ENCODE measurements at places on chromosomes 1 and 21.
A peak's percentile ranks its signal among the peaks of the same experiment; 100 is the strongest.

- DNase-seq: no peak
- no peaks in the 10 kb centered on the region for H3K36me3 ChIP-seq
- H3K27me3 ChIP-seq: no peaks in the 10 kb centered on the region
These were observed 178.7 kb downstream of the CYYR1 start for GRCh38 chr21:26394341-26394740.

- no peak overlapping the region for H3K27ac ChIP-seq
- no peak overlapping the region for H3K4me3 ChIP-seq
- no peaks in the 10 kb centered on the region for H3K4me1 ChIP-seq
These were observed 42.9 kb downstream of the SLX9 start for GRCh38 chr21:44982558-44983250.

DNA sequence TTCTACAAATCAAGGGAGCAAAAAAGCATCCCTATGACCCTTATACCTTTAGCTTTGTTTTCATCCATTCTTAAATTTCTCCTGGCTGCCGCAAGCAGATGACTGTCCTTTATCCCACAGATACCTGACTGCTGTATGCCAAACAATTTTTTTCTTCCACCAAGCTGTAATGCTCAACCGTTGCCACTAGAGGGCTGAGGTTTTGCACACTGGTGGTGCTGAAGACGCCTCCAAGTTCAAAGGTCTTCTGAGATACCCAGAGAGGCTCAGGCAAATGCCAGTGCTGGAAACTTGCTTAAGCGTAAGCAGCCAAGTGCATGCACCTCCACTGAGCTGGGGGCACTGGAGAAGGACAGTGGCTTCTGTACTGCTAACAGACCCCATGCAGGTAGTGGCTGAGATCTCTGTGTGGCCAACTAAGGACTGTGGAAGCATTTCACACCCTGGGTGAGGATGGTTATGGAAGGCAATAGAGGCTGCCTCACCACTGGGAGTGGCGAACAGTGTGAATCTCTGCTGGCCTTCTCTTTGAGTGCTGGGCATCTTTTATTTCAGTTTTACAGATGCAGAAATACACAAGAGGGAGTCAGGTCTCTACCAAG lies 28.5 kb downstream of the CNIH3 start:
- H3K27me3 ChIP-seq: peaks cover 16% of the 10 kb centered on the region
- H3K27ac ChIP-seq: no peak overlapping the region
- H3K36me3 ChIP-seq: no peaks in the 10 kb centered on the region

DNA sequence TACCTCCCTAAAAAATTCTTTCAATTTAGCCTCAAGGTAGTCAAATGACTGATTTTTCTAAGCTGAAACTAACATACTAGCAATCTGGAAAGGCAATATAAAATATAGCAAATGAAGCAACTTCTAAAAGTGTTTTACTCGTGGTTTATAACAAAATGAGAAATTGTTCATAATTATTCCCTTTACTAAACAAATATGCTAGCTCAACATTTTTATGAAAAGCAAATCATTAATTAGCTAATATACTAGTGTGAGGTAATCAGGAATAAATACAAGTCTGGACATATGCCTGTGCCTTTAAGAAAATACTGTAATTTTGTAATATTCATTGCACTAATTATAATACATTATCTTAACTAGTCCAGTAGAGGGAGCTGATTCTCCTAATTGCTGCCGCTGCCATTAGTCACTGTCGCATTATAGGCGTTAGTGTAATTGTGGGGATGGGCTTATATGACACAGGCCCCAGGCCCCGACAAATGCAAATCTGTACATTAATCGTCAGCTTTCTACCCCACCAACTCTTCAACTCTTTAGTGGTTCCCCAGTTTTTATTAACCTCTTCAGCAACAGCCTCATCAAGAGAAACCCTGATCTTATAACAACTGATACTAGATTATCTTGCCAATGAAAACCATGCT lies 160.9 kb downstream of the GABPA start:
- no peaks in the 10 kb centered on the region for H3K4me1 ChIP-seq
- no peaks in the 10 kb centered on the region for H3K36me3 ChIP-seq
- H3K4me3 ChIP-seq: no peak overlapping the region

DNA sequence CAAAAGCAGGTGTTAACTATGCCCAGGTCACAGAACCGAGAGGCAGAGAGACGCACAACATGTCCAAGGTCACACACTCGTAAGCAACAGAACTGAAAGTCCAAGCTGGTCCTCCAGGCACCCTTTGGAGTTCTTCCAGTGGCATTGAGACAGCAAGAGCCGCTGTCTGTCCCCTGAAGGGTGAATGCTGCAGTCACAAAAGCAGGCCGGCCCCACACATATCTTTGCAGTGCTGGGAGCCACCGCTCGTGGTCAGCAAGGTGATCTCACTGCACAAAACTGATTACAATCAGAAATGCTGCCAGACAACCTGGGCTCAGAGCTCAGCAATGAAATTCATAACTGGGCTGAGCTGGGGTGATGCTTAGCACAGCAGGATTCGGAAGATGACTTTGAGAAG lies 47.4 kb upstream of the RAB4A start:
- no peaks in the 10 kb centered on the region for H3K36me3 ChIP-seq
- H3K27ac ChIP-seq: no peak overlapping the region
- no peak overlapping the region for H3K4me3 ChIP-seq

DNA sequence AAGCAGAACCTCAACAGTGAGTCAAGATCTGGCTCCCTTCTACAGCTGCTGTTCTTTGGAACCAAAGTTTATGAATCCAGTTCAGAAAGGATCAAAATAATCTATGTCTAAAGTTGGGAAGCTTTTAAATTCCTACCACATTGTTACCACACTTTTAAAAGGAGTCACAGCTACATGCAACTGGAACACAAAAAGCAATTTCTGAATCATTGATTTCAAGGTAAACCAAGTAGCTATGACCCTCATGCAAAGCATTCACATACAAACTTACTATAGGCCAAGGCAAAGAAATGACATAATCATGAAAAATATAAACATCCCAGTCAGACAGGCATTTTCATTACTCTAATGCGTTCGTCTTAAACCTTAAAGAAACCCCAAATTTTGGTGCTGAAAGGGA lies 3.5 kb downstream of the SIPA1L2 start:
- H3K27me3 ChIP-seq: no peaks in the 10 kb centered on the region
- no peak overlapping the region for H3K4me3 ChIP-seq
- DNase-seq: no peak
- peaks cover 4% of the 10 kb centered on the region for H3K36me3 ChIP-seq

DNA sequence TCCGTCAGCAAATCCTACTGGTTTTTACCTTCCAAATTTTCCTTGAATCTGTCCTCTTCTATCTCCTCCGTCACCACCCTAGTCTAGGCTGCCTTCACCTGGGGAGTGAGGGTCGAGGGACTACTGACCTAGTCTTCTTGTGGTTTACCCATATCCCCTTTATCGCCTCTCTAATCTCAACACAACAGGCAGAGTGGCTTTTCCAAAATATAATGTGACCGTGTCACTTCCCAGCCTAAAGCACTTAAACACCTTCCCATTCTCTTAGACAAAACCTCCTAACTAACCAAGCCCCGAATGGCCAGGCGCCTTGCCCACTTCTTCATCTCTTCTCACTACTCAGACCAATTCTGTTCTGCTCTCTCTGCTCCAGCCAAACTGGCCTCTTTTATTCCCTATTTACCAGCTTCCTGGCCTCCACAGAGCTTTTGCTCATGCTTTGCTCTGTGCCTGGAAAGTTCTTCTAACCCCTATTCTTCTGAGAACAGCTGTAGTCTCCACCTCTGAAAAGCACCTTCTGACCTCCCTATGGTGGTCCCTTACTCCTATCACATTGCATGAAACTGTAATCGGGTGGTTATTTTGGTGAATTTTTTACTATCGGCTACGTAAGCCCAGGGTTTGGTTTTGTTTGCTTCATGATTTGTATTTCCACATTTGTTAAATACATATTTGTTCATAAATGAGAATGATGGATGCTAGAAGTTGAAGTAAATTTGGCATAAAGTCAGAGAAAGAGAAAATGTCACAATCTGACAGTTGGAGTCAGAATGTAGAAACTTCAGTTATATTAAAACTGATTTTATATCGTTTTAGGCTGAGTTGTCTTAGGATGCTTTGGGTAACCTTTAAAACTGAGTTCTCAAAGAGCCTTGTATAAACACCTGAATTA lies 1.2 kb upstream of the NBPF1 start:
- H3K4me1 ChIP-seq: no peaks in the 10 kb centered on the region
- H3K36me3 ChIP-seq: no peaks in the 10 kb centered on the region
- H3K27ac ChIP-seq: no peak overlapping the region
- no peaks in the 10 kb centered on the region for H3K27me3 ChIP-seq
- DNase-seq: peak; percentile 2
- no peak overlapping the region for H3K4me3 ChIP-seq

DNA sequence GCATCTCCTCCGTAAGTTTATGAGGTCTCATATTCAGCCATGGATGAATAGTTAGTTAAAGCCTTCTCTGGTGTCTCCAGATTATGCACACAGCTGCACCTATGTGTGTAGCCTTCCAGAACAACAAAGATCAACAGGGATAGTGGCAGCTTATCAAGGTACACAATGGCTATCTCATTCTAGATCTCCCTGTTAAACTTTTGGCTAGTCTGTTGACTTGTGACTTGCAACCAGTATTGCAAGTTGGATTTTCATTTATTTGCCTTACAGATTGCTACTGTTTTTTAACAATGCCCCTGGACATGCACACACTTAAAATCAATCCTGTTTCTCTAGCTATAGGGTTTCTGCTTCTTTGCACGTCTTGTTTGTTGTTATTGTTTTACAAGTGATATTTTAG lies 363.2 kb downstream of the OMA1 start:
- no peak for DNase-seq
- H3K27ac ChIP-seq: no peak overlapping the region
- no peaks in the 10 kb centered on the region for H3K36me3 ChIP-seq
- no peaks in the 10 kb centered on the region for H3K4me1 ChIP-seq

DNA sequence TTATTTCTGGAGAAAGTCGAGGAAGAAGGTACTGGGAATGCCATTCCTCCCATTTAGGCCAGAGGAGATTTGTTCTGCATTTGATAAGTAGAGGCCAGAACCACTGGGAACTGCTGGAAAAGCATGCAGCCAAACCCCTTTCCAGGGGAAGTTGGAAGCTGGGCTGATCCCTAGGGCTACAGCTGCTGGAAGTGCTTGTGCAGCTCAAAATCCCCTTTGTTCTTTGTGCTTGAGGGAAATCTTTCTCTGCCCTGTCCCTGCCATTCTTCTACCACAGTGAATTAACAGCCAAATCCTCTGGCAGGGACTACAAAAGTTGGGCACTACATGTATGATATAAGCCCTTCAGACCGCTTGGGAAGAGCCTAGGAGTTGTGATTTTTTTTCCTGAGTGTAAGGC lies 734.1 kb downstream of the LRRIQ3 start:
- H3K27ac ChIP-seq: no peak overlapping the region
- no peak for DNase-seq
- H3K36me3 ChIP-seq: no peaks in the 10 kb centered on the region
- H3K4me1 ChIP-seq: no peaks in the 10 kb centered on the region
- H3K4me3 ChIP-seq: no peak overlapping the region

DNA sequence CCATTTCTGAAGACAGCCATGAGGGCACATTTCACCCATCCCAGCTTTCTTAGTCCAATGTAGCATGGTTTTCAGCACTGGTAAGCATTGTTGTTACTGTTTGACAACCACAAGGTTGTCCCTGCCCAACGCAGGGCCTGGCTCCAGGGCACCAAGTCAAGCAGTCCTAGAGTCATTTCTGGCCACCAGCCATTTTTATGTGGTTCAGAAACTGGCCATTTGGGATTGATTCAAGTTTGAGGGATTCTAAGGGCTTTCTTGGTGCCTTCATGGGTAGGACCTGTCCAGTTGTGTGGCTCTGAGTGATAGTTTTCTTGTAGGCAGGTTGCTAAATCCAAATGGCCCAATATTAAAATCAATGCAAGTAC lies 535.4 kb upstream of the USP24 start:
- peaks cover 12% of the 10 kb centered on the region for H3K27me3 ChIP-seq
- DNase-seq: no peak
- no peaks in the 10 kb centered on the region for H3K36me3 ChIP-seq
- no peak overlapping the region for H3K4me3 ChIP-seq
- H3K4me1 ChIP-seq: no peaks in the 10 kb centered on the region

GRCh38 chr1:213419401-213420030 lies 368.5 kb downstream of the RPS6KC1 start:
- no peak for DNase-seq
- peaks cover 20% of the 10 kb centered on the region for H3K27me3 ChIP-seq
- no peaks in the 10 kb centered on the region for H3K4me1 ChIP-seq
- no peak overlapping the region for H3K4me3 ChIP-seq
- no peak overlapping the region for H3K27ac ChIP-seq

- no peak overlapping the region for H3K27ac ChIP-seq
- H3K4me3 ChIP-seq: no peak overlapping the region
- H3K27me3 ChIP-seq: no peaks in the 10 kb centered on the region
- DNase-seq: no peak
- no peaks in the 10 kb centered on the region for H3K36me3 ChIP-seq
- no peaks in the 10 kb centered on the region for H3K4me1 ChIP-seq
These were observed 240.2 kb upstream of the PTBP2 start for GRCh38 chr1:96481409-96481808.
